Caki2 (cell line): ENCODE measurements at places on chromosomes 1 and 21.

- no peak for DNase-seq
Measured at GRCh38 chr1:942411-942821, 16.6 kb downstream of the NOC2L start.

DNA sequence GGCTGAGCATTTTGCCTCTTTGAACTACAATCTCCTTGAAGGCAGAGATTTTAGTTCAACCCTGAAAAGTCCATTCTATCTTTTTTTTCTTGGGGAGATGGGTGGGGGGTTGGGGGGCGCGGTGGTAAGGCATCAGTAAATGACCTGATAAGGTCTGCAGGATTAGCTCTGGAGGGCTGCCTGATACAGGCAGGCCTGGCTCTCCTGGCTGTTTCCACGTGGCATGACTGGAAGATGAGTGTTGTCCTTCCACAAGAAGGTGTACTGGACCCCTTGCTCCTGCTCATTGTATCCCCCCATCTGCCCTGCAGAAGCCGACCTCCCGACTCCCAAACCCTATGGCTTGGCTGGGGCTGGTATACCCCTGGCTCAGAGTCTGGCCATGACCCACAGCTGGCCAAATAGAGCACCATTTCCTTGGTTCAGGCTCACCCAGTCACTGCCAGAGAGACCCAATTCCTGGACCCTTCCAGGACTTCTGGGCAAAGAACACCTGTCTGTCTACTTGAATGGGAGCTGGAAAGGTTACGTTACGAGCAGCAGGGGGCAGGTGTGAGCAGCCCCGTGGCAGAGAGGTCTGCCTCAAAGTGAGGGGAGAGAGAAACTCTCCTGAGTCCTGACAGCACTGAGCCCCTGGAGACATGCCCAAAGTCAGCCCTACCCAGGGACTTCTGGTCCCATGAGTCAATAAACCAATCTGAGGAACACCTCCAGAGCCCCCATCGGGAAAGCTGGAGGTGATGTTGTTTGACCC is 17.0 kb downstream of the DHRS3 start:
- DNase-seq: no peak

- DNase-seq: peak; percentile 40
Measured at GRCh38 chr1:65459397-65459768, 38.9 kb downstream of the LEPR start.

- DNase-seq: no peak
Measured at GRCh38 chr1:43597028-43597427, 52.9 kb upstream of the KDM4A start.

DNA sequence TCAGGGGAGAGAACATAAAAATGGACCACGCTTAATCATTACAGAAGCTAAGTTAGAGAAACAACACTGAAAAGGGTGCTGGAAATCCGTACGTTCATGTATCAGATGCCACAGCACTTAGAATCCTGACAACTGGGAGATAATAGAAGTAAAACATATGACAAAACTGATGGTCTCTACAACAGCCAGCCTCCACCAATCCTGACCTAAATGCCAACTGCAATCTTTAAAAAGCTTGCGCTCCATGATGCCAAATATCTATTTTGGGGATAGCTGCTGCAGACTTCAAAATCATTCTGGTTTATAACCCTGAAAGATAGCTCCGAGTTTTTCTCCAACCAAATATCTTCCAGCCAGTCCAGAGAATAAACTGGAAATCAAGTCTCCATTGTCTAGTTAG is 178.3 kb downstream of the RERE start:
- DNase-seq: no peak

DNA sequence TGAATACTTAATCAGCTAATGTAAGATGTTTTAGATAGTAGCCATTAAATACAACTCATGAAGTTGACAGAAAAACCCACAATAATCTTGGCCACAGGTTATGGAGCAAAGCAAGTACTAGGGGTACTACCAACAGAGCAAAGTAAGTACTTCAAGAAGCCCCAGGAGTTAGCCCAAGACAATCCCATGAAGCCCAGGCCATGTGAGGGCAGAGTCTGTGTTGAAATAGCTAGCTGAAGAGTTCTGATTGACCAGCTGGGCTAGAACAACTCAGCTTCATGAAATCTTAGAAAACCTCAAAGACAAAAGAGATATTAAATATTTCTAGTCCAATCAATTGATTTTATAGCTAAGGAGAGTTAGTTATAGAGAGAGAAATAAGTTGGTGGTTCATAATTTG is 212.9 kb upstream of the HOOK1 start:
- DNase-seq: no peak

- DNase-seq: peak; percentile 82
Measured at GRCh38 chr1:186828611-186829454, at the start of gene PLA2G4A. Gene PLA2G4A, plus strand, starts transcription at chr1:186828949. Its CDS starts 25,406 bp downstream, at chr1:186854355.

- no peak for DNase-seq
Measured at GRCh38 chr1:181349512-181349911, 133.8 kb upstream of the CACNA1E start.

GRCh38 chr1:7247158-7247557 is 461.9 kb downstream of the CAMTA1 start:
- DNase-seq: no peak

DNA sequence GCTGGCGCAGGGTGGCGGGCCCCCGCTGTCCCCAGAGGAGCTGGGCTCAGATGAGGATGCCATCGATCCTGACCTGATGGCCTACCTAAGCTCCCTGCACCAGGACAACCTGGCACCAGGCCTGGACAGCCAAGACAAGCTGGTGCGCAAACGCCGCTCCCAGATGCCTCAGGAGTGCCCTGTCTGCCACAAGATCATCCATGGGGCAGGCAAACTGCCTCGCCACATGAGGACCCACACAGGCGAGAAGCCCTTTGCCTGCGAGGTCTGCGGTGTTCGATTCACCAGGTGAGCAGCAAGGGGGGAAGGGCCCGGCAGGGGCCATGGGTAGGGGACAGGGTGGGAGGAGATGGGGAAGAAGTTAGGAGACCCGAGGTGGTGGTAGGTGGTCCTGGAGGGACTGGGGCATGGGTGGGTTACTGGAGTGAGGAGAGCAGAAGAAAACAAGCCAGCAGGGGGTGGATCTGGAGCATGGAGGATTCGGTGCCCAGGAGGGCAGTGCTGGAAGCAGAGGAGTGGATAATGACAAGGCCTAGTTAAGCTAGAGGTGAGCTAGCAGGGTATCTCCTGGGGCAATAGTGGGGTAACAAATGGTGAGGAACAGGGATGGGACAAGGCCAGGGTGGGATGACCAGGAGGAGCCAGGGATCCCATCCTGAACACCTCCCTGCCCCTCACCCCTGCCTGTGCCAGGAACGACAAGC is 13.1 kb downstream of the ZBTB7B start:
- no peak for DNase-seq

DNA sequence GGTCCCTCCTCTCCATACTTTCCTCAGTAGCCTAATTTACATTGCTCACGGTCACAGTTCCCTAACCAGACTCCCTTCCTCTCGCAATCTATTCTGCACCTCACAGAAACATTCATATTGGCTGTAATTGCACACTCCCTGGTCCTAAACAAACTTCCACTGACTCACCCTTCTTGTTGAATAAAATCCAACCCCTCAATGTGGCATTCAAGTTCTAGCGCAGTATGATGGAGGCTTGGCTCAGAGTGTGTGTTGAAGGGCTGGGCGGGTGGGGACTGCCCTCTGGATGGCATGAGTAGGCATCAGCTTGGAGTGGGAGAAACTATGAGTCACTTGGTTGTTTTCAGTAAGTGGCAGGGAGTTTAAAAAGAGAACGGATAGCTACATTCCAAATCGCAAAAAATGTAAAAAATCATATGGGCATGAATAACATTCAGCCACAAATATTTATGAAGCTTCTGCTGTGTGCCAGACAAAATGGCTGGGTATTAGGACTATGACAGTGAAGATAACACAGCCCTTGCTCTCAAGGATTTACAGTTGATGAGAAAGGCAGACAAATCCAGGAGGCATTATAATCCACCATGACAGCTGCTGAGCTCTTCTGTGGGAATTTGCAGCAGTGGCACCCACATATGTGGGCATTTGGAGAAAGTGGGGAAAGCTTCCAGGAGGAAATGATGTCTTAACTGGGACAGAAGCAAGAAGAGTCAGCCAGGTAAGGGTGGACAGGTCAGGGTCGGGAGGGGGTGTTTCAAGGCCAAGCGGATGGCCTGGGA is 42.2 kb upstream of the LYST start:
- DNase-seq: peak; percentile 88

GRCh38 chr1:107689159-107689558 is 275.8 kb downstream of the VAV3 start:
- DNase-seq: peak; percentile 54

DNA sequence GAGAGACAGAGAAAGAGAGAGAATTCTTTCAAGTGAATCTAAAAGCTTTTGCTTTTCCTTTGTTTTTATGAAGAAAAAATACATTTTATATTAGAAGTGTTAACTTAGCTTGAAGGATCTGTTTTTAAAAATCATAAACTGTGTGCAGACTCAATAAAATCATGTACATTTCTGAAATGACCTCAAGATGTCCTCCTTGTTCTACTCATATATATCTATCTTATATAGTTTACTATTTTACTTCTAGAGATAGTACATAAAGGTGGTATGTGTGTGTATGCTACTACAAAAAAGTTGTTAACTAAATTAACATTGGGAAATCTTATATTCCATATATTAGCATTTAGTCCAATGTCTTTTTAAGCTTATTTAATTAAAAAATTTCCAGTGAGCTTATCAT is 117.6 kb downstream of the PTPRC start:
- DNase-seq: no peak

DNA sequence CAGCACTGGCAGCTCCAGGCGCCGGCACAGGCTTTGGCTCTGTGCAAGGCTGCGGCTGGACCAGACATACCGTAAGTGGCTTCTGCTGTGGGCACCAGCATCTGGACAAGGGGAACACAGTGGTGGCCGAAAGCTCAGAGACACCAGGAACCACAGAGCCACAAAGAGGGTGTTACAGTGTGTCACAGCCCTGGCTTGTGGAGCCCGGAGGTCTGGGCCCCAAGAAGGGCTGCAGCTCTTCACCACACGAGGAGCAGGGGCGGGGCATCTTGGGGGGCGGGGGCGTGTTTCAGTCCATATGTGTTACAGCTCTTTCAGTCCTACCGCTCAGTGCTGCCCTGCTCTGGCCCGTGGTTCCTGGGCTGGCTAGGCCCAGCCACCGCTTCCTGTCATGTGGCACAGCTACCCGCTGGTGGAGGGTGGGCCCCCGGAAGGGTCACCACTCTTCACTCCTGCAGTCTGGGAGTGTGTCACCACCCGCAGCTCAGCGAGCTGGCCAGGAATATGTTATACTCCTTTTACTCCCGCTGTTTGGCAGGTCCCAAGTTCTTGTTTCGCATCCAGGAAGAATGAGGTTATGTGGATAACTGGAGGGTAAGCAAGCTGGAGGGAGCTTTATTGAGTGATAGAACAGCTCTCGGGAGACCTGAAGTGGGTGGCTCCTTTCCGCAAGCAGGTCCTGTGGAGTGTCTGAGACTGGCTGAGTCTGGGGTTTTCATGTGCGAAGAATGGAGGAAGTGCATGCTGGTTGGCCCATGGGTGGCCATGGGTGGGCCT is 3.3 kb upstream of the LSM10 start:
- DNase-seq: no peak

GRCh38 chr1:110170766-110171733 is 20.8 kb downstream of the SLC6A17 start:
- DNase-seq: no peak

- DNase-seq: no peak
Measured at GRCh38 chr21:41071258-41072171, 96.4 kb upstream of the BACE2 start.

GRCh38 chr1:64343105-64343822 is 126.7 kb upstream of the CACHD1 start:
- DNase-seq: peak; percentile 78

- DNase-seq: no peak
Measured at GRCh38 chr1:222104694-222105392, 363.0 kb upstream of the DUSP10 start.

DNA sequence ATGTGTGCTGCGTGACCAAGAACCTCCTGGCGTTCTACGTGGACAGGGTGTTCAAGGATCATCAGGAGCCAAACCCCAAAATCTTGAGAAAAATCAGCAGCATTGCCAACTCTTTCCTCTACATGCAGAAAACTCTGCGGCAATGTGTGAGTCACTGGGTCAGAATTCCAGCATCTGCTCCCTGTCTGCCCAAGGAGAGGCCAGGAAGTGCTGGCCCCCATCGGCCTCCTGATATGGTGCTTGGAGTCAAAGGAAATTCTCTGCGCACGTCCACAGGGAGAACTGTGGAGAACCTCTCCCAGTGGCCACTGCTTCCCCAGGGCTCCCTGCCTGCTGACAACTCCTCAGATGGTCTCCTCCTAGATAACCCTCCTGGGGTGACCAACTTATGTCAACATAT is 25.6 kb upstream of the IL20 start:
- no peak for DNase-seq

GRCh38 chr1:41418857-41419583 is 57.8 kb downstream of the FOXO6 start:
- peak; percentile 72 for DNase-seq

- no peak for DNase-seq
Measured at GRCh38 chr21:22582026-22582425, 1583.8 kb downstream of the NCAM2 start.

DNA sequence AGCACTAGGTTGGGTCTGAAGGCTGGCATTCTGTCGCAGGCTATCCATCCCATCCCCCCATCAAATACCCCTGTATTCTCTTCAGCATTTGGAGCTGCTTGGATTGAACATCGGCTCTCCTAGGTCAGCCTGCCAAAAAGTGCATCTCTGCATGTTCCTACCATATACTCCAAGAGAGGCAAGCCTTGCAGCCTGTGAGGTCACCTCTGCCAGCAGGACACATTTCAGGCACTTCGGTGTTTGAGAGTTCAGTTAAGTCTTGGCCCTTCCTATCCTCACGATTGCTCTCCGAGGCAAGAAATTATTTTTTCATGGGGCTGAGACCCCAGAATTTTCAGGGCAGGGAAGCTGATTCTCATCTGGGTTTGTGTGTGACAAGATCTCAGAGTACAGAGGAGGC is 2.6 kb downstream of the GPR25 start:
- DNase-seq: no peak

DNA sequence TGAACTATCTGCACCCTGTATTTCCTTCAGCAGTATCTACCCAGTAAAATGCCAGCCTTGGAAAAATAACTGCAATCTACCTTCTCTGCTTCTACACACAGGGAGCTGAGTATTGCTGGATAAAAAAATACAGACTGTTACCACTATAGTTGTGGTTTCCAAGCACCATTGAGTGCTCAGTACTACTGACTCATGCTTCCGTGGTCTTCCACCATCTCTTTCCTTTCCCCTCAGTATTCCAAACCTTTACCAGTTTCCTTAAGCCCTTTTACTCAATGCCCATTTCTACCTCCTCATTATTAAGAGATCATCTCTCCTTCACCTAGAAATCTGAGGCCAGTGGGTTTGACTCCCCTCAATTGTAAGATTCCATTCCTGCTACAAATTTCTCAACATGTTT is 23.8 kb downstream of the GLMN start:
- no peak for DNase-seq
